ENCODE measurements at places on chromosomes 5 and 9. TPM values are rescaled to one million over a fixed set of nuclear protein-coding genes. Genes with fewer than 3 reads are reported as not detected.

GRCh38 chr9:107472581-107473340, 16.8 kb downstream of the KLF4 start:
- DNase-seq = no peak

FREM1 gene
- 8.2 TPM for total RNA-seq

GRCh38 chr9:133705576-133705975, 32.6 kb downstream of the SARDH start:
- no peak for DNase-seq

GRCh38 chr9:113695901-113696300, 180.2 kb upstream of the ZNF618 start:
- no peak for DNase-seq

DNA sequence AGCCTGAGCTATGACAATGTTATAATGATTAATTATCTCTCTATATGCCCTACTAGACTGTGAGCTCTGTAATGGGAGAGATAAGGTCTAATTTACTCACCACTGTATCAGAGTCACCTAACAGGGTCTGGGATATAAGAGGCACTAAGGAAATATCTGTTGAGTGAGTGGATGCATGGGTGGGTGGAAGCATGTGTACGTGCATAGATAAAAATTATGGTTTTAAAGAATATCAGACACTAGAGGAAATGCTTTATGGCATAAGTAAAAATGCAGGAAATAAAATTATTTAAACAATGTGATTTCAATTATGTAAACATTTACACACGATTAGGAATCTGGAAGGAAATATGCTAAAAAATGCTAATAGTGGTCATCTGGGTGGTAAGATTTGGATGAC, 137.8 kb downstream of the SPOCK1 start:
- DNase-seq = no peak

DNA sequence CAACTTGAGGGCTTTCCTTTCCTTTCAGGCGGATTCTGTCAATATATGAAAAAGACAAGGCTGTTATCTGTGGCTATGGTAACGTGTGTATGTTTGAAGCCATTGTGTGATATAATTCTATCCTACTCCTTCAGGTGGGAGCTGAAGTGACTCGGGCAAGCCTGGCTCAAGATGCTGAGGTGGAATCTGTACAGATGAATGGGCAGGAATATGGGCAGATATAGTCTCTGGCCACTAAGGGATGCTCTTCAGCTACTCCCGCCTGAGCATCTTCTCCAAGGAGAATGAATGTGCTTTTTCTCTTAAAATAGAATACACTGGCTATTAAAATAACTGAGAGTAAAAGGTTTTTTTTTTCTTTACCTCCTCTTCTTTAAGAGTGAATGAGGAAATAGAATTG, 244.8 kb downstream of the ADGRV1 start:
- DNase-seq = no peak

GRCh38 chr9:36827593-36827992, 206.5 kb downstream of the PAX5 start:
- no peak for DNase-seq

GRCh38 chr9:117907420-117907819, 203.2 kb downstream of the TLR4 start:
- DNase-seq = no peak

SLC6A7 gene
- not detected for total RNA-seq

GRCh38 chr5:177557041-177557647, 2.8 kb upstream of the FAM193B start:
- DNase-seq = no peak

UIMC1 gene
- 34.4 TPM for total RNA-seq

ADRB2 gene
- total RNA-seq = 3.4 TPM

DNA sequence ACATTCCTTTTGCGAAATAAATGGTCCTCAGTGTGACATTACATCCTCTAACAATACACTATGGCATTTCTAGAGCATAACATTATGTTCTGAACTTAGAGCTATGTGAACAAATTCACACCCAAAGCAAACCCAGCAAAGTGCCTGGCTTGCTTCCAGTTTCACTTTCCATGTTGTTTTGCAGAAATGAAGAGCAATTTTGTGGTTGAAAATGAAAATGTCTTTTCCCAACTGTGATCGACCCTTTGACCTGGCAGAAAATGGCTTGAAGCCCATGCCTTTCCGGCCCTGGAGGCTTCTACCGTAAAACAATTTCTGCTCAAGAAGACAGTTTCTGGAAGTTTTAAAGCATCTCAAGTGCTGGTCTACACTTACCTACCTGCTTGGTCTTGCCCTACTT, 344.7 kb upstream of the RGMB start:
- no peak for DNase-seq

- DNase-seq = no peak
Observed at GRCh38 chr5:15425766-15426165, 74.2 kb upstream of the FBXL7 start.

- no peak for DNase-seq
Observed at GRCh38 chr5:54022223-54022622, 288.1 kb downstream of the ARL15 start.

GRCh38 chr5:125411744-125412560, 665.5 kb upstream of the ZNF608 start:
- DNase-seq = peak; percentile 11

- no peak for DNase-seq
Observed at GRCh38 chr5:143177263-143177983, 226.1 kb downstream of the NR3C1 start.

- DNase-seq = no peak
Observed at GRCh38 chr5:151708126-151708525, 21.4 kb upstream of the SPARC start.

DNA sequence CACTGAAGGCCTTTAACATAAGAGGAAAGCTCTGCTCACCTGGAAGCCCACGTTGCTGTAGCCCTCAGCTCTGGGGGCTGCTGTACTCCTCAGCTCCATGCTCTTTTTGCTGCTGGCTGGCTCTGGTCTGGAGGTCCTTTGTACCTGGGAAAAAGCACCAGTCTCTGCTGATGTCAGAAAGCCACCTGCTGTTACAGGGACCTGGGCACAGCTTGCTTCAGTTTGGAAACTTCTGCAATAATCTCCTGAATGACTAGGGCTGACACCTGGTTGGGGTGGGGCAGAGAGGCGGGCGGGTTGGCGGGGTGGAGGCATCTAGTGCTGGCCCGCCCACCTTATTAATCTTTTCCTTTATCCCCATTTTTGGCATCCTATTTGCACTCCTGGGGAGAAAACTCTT, at the start of gene SLC28A3:
Gene SLC28A3 (minus strand): TSS at position 224 of the 400 bp plus-strand sequence. CDS start 125 bp downstream, at position 99.
- DNase-seq = peak; percentile 20

GRCh38 chr5:19534751-19535150, 453.2 kb downstream of the CDH18 start:
- DNase-seq = no peak

- no peak for DNase-seq
Observed at GRCh38 chr5:125874717-125875116, 548.5 kb upstream of the GRAMD2B start.

IFNW1 gene
- not detected for total RNA-seq

SYK gene
- total RNA-seq = 42.9 TPM

GRCh38 chr5:34014626-34015025, 6.8 kb upstream of the AMACR start:
- DNase-seq = no peak

DNA sequence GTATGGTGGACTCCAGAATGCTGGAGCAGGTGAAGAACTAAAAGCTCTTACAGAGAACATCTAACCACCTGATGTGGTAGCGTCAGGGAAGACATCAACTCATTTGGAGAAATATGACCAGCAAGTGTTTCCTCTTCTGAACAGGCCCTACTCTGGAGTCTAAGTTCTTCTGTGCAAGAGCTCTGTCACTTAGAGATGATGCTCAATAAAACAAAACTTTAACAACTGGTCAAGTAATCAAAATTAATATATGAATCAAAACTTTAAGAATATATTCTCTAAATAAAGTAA, 85.8 kb downstream of the CYFIP2 start:
- DNase-seq = no peak

GRCh38 chr5:81749192-81749560, 1.7 kb downstream of the SSBP2 start:
- DNase-seq = no peak

DIPK1B gene
- 8.8 TPM for total RNA-seq

SV2C gene
- total RNA-seq = 0.20 TPM

DNA sequence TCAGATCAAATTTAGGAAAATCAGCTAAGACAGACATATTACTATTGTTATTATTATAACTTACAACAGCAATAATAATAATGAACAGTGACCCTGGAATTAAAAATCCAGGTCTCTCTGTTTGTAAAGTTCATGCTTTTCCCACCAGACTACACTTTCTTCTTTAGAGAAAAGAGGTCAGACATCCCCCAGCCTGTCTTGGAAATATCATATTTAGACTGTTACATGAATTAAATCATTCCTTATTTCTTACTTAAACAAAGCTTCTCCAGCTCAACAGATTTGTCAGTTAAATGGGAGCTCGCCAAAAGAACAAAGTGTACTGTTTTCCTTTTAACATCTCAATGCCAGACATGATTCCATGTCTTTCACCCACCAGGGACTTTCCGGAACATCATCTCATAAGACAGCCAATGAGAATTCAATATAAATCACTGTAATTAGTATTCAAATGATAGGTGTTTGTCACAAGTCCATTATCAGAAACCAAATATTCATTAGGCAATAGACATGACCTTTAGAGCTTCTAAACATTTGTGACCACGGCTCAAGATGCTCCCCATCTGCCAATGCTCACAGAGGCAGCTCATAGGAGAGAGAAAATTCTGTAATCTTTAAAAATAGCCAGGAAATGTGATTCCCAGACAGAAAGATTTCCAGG, 351.9 kb downstream of the ENC1 start:
- DNase-seq = no peak

DNA sequence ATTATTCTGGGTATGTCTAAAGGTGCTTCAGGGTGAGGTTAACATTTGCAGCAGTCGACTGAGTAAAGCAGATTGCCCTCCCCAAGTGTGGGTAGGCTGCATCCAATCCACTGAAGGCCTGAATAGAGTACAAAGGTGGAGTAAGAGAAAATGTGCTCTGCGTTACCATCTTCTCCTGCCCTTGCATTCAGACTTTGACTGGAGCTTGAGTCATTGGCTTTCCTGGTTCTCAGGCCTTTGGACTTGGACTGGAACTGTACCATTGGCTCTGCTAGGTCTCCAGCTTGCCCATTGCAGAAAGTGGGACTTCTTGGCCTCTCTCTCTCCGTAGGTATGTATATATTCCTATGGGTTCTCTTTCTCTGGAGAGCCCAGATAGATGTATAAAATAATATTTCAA, 120.9 kb upstream of the CNTLN start:
- DNase-seq = no peak

GRCh38 chr9:97405551-97405950, 6.3 kb upstream of the TDRD7 start:
- no peak for DNase-seq

- no peak for DNase-seq
Observed at GRCh38 chr5:111447099-111447498, 65.2 kb downstream of the STARD4 start.

MEIKIN gene
- not detected for total RNA-seq

GRCh38 chr9:86359151-86359879, 5.1 kb upstream of the TUT7 start:
- DNase-seq = no peak

- DNase-seq = no peak
Observed at GRCh38 chr5:140041099-140041491, 2.0 kb downstream of the NRG2 start.

TXNDC8 gene
- total RNA-seq = not detected

TNFSF15 gene
- total RNA-seq = 2.2 TPM

DNA sequence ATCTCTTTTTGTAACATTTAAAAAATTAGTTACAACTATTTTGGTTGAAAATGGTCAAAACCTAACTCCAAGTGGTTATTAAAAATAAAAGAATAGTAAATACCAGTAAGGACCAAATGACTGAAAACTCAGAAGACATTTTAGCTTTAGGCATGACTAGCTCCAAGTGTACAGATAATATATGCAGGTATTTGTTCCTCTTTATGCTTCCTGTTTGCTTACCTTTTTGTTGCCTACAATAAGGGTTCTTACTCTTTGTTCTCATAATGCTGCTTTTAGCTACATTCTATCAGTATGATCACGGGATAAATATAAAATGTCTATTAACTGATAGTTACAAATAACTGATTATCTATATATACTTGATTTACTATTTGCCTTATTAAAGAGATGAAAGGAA, 259.6 kb downstream of the CDH12 start:
- no peak for DNase-seq

DNA sequence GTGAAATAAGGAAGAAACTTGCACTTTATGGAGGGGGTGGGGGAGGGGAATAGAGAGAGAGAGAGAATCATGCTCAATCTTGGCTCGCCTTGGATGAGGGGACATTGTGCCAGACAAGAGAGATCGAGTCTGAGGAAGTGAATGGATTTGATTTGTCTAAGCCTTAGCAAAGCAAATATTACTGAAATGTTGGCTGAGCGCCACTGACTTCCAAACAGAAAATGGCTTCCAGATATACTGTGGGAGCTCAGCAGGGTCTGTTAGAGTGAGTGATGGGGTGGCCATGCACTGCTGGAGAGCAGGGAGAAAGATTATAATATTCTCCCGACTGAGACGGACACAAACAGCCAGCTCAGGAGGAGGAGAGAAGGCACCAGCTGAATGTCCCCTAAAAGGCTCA, 34.5 kb downstream of the BRINP1 start:
- DNase-seq = no peak

- no peak for DNase-seq
Observed at GRCh38 chr9:130290291-130291181, 25.0 kb downstream of the HMCN2 start.

DNA sequence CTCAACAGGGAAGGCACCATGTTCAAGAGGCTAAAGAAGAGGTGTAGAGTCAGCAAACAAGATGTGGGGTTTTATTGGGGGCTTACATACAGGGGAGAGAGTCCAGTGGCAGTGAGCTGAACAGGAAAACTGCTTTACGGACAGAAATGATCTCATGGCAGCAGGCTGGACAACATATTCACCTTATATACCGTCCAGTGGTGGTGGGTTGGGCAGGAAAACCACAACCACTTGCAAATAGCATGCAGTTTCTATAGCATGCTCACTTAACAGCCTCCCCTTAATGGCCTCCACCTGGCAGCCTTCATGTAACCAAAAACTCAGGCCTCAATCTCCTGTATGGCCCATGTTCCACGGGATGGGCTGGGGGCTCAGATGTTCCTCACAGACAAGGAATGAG, 5.4 kb downstream of the TNFSF8 start:
- no peak for DNase-seq

Measured in mucosa of gallbladder (tissue), 1 donor.